ENCODE measurements at places on chromosomes 7 and 10. TPM values are rescaled to one million over a fixed set of nuclear protein-coding genes. Genes with fewer than 3 reads are reported as not detected.

Gene PDZD7
- total RNA-seq, result 2.2 TPM

Gene EFCAB10
- total RNA-seq, result 0.71 TPM

DNA sequence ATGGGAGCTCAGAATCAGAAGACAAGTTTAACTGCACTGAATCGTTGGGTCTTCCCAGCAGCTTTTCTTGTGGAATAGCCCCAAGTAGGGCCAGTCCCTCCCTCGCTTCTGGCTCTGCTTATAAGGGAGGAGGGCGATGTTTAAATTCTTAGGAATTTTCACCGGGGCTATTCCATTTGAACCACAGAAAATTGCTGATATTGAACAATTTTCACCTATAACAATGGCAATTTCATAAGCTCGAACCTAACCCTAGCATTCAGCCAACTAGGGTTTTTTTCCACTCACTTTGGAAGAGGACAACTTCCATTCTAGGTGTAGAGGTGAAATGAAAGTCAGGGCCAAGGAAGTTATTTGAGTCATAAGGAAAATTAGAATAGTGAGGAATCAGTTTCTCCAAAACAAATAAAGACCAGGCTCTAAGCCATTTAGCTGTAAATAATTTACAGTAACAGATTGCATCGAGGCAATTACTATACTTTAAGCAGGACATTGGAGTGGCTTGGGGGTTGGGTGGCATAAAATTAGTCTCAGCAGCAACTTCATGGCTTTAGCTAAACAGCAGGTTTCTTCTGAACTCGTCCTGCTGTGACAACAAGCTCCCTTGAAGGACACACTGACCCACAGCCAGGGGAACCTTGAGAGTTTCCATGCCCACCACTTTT lies 1.5 kb upstream of the ATP6V0A4 start:
- ATAC-seq, result no peak

Gene ELOVL3
- not detected for total RNA-seq

DNA sequence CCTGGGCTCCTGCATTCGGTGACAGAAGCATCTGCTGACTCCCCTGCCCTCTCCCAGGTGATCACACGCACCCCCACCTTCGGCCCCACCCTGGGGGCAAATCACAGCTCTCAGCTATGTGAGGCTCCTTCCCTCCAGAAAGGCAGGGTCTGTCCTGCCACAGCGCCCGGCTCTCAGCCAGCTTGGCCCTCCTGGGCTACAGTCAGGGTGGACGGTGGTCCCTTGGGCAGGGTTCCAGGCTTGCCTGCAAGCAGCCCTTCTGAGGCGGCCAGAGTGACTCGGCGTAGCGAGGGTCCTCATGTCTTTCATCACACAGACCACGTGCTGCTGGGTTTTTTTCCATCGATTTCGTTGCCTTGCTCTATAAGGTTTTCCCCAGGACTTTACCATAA lies 53.6 kb upstream of the EBF3 start:
- no peak for ATAC-seq

- ATAC-seq, result no peak
These were observed 31.3 kb upstream of the GDF10 start for GRCh38 chr10:47268696-47269095.

Gene PPP2R2D
- total RNA-seq, result 30.7 TPM

Gene ZNF503
- total RNA-seq, result 24.3 TPM

Gene AP5Z1
- total RNA-seq, result 24.8 TPM

DNA sequence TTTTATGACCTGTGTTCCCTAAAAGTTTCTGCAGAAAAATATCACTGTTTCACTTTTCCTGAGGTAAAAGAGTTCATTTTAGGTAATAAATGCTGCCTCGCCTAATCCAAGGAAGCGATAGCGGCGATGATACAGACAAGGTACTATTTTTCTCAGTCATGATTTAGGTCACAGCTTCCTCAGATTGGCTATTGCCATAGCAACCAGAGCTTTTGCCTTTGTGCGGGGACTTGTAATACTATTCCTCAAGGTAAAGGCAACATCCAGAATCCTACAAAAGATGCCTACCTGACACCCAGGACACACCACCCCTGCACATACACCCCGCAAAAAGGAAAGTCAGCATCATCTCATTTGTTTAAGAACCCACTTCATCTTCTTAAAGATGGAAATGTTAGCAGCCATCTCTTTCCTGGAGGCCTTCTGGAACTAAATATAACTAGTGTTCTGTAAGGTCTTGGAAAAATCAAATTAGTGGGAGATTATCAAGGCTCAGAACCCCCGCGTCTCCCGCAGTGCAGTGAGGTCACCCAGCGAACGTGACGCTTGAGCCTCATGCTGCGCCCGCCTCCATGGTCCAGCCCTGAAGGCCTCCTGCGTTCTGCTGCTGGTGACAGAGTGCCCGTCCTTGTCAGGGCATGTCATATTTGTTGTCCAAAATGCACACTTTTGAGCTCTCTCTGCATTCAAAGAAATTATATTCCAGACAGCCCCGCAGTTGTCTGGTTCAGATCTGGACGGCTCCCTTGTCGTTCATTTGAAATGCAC lies 402.0 kb upstream of the RNF32 start:
- no peak for ATAC-seq

Gene PRKG1
- total RNA-seq, result 29.4 TPM

Gene WNT8B
- total RNA-seq, result 0.83 TPM

Gene STOX1
- total RNA-seq, result 1.4 TPM

GRCh38 chr10:93267521-93267920 lies 193.8 kb downstream of the CYP26A1 start:
- ATAC-seq, result no peak

GRCh38 chr10:113646336-113647201 lies 17.3 kb downstream of the NRAP start:
- no peak for ATAC-seq

Gene ASL
- total RNA-seq, result 9.3 TPM

DNA sequence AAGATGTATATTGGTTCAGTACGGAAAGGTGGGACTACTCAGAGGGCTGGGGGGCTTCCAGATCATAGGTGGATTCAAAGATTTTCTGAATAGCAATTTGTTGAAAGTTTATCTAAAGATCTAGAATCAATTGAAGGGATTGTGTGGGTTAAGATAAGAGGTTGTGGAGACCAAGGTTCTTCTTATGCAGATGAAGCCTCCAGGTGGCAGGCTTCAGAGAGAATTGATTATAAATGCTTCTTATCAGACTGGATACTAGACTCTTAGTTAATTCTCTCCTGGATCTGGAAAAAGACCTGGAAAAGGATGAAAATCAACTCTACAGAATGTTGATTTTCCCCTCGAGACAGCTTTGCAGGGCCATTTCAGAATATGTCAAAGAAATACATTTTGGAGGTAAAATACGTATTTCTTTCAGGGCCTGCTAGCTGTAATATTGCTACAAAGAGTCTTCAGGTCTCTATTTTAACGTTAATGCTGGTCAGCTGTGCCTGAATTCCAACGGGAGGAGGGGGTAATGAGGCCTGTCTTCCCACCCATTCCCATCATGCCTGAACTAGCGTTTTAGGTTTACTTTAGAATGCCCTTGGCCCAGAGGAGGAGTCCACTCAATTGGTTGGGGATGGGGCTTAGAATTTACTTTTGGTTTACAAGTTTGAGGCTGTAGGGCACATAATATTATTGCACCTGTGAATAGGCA lies 12.8 kb upstream of the GPR15LG start:
- no peak for ATAC-seq

GRCh38 chr10:93493162-93493561 lies 3.2 kb upstream of the CEP55 start:
- ATAC-seq, result no peak

Gene LAMB1
- 274 TPM for total RNA-seq

Gene BMS1
- total RNA-seq, result 27.8 TPM

- no peak for ATAC-seq
These were observed 255.4 kb downstream of the TYW1 start for GRCh38 chr7:67251986-67252558.

DNA sequence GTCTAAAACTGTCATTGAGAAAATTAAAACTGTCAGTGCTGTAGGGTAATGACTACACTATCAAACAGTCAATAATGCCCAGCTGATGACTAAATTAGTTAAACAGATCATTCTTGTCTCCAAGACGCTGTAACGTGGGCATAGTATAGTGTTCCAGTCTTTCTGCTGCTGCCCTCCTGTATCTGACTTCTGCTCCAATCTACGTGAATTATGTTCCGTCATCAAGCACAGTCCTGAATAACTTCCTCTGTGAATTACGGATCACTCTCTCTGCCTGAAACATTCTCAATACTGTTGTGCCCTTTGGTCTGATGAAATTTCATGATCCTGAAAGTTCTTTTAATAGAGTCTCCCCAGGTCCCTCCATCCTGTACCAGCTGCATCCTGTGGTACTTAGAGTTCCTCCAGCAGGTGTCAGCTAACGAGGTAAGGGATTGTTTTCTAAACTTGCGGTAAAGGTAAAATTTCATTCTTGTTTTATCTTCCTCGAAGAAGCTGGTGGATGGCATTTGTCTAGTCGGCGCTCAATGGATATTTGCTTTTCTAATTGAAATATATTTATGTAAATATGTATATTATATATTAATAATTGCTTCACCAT lies 393.5 kb upstream of the ADARB2 start:
- no peak for ATAC-seq

Gene SLC26A4
- total RNA-seq, result 0.63 TPM

DNA sequence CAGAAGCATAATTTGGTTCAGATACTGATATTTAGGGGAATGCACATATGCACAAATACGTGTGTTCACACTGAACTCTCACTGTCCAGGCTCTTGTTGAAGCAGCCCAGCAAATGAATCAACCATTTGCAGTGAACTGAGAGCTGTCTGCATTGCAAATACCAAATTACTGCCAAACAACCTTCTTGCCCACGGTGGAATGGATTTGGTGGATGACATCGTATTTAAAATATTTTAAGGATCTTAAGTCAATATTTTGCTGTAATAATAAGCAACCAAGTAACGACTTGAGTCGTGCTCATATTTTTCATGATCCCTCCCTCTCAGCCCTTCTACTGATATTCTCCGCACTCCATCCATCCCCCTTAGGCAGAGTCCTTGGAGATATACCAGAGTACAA lies 107.9 kb upstream of the FEZF1 start:
- ATAC-seq, result no peak

Gene FXYD4
- total RNA-seq, result not detected

GRCh38 chr7:91089382-91089963 lies 174.8 kb upstream of the FZD1 start:
- no peak for ATAC-seq

DNA sequence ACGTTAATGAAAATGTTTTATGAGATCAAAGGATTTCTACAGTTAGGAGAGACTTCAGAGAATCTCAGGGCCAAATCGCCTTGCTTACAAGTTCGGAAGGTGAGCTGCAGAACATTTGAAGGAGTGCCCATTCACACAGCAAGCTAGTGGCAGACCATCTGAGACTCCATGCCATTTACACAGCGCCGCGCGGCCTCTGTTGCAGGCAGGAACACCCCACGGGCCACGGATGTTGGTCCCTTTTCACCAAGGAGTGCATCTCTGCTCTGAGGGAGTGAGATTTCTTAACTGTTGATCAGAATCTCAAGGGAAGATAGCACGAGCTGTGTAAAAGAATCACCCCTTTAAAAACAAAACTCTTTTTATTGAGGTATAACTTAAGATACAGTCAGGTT lies 1.8 kb downstream of the UBE3C start:
- ATAC-seq, result no peak

Gene CUBN
- 3.0 TPM for total RNA-seq

GRCh38 chr10:127755753-127756152 lies 18.8 kb downstream of the FOXI2 start:
- ATAC-seq, result no peak

DNA sequence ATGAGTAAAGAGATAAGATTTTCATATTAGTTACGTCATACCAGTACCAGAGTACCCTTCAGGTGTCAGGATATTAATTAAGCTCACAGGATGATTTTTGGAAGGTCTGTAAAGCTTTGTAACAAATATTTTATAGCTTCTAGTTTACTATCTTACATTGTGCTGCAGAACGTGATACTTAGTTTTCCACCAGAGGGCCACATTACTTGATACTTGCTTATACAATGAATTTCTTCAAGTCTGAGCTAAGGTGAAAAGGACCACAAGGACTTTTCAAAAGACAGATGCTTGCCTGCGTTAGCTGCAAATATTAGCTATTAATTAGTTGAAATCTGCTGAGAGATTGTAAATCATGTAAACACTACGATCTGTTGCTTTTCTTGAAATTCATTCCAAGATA lies 12.2 kb downstream of the FOXP2 start:
- no peak for ATAC-seq

- no peak for ATAC-seq
These were observed 10.7 kb downstream of the MRC1 start for GRCh38 chr10:17819836-17820235.

- ATAC-seq, result no peak
These were observed 192.1 kb upstream of the KLF14 start for GRCh38 chr7:130926001-130926691.

DNA sequence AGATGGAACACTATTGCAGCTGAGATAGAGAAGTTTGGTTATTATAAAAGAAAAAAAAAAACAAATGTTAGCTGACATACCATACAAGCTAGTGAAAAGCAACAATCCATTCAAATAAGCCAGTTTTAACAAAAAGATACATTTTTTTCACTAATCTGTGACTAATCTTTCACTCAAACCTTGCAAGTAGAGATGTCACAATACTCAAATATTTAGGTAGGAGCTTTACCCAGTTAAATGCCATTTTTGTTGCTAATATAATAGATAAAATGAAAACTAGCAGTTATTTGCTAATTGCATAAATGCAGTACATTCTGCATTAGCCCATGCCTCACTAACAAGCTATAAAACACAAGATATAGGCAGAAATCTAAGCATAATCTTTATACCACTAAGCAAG lies 123.6 kb downstream of the BTAF1 start:
- no peak for ATAC-seq

Gene C10orf143
- 2.8 TPM for total RNA-seq

GRCh38 chr10:95289921-95290421 lies 832 bp downstream of the PDLIM1 start:
- ATAC-seq, result no peak

DNA sequence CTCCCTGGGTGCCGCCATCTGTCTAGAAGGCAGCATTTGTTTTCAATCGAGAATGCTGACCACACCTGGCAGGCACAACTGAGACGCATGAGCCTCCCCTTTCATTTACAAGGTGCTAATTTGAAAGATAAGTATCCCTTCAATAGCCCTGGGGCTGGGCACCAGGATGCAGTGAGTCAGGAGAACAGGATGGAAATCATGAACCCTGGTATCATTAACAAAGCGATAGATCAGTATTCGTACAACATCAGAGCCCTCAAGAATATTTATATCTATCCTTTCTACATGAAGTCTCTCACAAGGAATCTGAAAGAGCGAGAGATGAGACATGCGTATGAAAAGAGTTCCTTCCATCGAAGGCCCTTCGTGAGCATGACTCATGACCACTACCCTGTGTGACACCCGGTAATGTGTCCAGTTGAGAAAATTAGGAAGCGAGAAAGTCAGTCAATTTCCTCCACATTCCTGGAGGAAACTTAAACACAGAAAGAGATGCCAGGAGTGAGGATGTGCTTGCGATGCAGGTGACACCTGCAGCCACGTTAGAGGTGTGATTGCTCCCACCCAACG lies 123.1 kb upstream of the PITRM1 start:
- no peak for ATAC-seq

- peak; percentile 51 for ATAC-seq
These were observed 14.7 kb upstream of the ADAM12 start for GRCh38 chr10:126402721-126403695.

Gene SMC3
- total RNA-seq, result 47.8 TPM

- no peak for ATAC-seq
These were observed 195.1 kb downstream of the HECW1 start for GRCh38 chr7:43307522-43307921.

Gene SPDYE2B
- total RNA-seq, result not detected
